ENCODE measurements at places on chromosomes 3 and 15.

DNA sequence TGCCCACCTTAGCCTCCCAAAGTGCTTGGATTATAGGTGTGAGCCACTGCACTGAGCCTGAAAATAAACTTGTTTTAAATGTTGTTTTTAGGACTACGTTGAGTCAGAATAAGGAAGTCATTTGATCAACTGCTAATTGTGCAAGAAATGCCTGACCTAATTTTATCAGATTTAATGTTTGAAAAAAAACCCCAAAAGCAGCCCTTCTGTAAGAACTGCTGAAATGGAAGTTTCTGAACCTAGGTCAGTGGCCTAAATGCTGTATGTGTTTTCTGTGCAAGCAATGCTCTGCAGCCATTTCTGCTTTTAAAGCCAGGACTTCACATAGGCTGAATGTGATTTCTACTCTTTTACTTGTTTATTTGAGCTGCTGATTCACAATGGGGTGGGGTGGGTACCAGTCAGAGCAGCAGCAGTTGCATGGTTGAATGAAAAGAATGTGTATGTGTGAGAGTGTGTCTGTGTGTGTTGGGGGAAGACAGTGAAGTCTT is 6.6 kb downstream of the GPX1 start:
- no peak for DNase-seq

DNA sequence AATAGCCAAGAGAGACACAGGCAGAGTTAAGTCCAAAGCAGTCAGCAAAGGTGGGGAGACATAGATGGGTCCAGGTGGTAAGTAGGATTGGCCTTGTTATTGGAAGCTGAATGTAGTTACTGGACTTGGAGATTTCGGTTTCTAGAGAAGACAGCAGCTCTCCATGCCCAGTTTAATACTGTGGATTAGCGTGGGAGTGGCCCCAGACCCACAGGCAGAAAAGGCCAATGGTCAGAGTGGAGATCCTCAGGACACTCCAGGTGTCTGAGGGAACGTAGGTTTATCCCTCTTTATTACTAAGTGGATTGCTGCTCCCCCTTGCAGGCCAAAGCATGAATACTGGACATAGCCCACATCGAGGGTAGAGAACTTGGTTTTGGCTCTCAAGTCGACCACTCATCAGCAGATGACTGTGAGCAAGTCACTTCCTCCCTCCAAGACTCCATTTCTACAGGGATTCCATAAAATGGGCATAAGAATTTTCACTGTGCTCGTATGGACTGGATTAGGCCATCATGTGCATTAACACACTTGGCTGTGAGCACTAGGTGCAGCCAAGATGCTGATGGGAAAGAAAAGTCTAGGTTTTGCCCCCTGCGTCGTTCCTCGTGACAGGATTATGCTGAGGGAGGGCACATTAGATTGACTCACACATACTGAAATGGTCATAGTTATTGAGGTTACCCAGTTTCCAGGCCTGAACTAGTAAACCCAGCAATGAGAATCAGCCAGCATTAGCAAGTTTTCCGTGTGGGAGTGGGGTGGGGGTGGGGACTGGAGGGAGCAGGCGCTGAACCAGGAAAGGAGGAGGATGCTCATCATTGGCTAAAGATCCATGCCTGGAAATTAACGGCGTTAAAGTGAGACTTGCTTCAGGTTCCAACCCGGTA is 225.2 kb upstream of the TPRG1 start:
- no peak for DNase-seq

- DNase-seq = no peak
Observed at GRCh38 chr15:52115598-52116427, 3.2 kb upstream of the BCL2L10 start.

GRCh38 chr3:143601723-143602484 is 246.4 kb downstream of the SLC9A9 start:
- DNase-seq = no peak

- no peak for DNase-seq
Observed at GRCh38 chr3:108487439-108487838, 23.0 kb downstream of the MYH15 start.

DNA sequence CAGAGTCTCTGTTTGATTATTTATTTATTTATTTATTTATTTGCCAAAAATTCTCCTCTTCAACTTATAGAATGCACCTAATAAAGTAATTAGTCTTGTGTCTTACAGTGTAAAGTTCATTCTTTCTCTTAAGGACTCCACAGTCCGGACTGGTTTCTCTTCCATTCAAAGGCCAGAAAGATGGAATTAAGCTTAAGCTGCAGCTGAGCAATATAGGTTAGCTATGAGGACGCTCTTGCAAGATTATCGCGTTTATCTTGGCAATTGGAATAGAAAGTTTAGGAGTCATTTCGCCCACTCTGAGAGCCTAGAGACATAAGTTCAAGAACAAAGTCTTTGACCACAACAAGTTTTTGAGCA is 15.0 kb downstream of the TAGLN3 start:
- DNase-seq = no peak

DNA sequence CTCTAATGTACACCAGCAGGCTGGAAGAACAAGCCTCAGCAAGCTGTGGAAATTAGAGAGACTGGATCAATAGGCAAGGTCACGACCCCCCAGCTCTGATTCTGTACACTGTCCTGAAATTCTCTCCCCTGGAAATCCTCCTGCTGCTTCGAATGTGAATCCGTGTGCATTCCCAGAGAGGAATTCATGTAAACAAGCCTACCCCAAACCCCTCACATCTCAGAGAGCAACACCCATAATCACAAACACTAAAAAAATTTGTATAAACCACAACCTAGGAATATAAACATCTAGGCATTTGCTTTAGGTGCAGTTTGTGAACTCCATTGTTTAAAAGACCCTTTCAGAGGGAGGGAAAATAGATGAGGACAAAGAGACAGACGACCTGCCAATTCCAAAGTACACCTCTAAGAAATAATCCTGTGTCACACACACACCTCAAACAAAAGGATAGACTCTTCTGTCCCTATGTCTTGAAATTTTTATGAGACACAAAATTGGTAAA is 325.2 kb downstream of the WDR72 start:
- DNase-seq = no peak

GRCh38 chr3:10376353-10376752 is 55.4 kb upstream of the SEC13 start:
- DNase-seq = no peak

DNA sequence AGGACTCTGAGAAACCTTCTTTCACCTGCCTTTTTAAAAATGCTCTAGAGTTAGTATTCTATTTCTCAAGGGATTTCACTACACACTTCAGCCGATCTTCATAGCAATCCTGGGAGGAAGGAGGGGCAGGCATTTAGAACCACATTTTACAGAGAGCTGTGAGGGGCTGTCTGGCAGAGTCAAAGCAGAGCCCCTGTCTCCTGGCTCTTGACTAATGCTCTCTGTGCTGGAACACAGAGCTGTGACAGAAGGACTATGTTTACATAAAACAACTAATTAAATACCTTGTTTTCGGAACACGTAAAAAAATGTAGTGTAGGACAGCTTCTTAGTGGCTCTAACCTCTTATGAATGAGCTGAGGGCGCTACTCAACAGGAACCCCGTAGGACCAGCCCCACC is 7.6 kb upstream of the SPTBN5 start:
- DNase-seq = no peak

- DNase-seq = no peak
Observed at GRCh38 chr3:128845119-128845777, 34.2 kb upstream of the ACAD9 start.

GRCh38 chr3:195131176-195131575 is 139.8 kb downstream of the XXYLT1 start:
- DNase-seq = no peak

GRCh38 chr3:13890377-13891016 is 10.6 kb upstream of the WNT7A start:
- DNase-seq = no peak

- DNase-seq = no peak
Observed at GRCh38 chr3:138898301-138898700, 48.6 kb downstream of the FOXL2 start.

DNA sequence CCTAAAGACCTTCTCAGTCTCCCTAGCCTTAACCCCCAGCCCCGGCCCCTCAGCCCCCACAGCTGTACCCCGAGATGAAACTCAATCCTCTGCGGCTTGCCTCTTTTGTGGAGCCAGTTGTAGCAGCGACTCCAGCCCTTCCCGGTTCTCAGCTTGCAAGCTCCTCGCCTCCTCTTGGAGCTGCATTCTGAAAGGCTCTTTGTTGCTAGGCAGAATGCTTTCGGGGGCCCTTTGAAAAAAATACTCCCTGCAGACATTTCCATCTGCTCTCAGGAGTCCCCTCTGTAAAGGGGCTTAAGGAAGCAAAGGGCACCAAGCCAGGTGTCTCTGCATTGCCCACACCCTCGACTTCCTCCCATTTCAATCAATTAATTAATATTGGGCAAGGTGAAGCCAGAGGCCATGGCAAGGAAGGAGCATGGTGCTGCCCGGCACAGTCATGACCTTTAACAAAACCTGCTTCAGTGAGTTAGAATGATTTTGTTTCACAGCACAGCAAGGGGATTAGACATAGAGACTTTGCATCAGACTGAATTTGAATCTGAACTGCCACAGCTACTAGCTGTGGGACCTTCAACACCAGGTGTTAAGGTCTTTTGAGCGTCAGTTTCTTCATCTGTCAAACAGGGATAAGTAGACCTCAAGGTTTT is 65.5 kb downstream of the SRGAP3 start:
- no peak for DNase-seq

DNA sequence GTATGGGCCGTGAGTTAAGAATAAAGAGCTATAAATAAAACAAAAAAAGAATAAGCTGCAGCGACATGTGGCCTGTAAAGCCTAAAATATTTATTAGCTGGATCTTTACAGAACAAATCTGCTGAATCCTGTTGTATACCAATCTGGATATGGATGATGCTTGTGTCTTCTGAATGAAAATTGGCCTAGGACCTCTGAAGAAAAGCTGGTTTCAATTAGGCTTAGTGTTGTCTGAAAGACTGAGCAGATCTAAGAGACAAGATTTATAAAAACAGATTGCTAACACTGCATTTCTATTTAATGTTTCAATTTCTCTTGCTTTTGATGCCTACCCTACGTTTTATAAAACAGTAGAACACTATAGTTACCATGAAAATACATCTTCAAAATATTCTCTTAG is 57.9 kb downstream of the ST3GAL6 start:
- no peak for DNase-seq

DNA sequence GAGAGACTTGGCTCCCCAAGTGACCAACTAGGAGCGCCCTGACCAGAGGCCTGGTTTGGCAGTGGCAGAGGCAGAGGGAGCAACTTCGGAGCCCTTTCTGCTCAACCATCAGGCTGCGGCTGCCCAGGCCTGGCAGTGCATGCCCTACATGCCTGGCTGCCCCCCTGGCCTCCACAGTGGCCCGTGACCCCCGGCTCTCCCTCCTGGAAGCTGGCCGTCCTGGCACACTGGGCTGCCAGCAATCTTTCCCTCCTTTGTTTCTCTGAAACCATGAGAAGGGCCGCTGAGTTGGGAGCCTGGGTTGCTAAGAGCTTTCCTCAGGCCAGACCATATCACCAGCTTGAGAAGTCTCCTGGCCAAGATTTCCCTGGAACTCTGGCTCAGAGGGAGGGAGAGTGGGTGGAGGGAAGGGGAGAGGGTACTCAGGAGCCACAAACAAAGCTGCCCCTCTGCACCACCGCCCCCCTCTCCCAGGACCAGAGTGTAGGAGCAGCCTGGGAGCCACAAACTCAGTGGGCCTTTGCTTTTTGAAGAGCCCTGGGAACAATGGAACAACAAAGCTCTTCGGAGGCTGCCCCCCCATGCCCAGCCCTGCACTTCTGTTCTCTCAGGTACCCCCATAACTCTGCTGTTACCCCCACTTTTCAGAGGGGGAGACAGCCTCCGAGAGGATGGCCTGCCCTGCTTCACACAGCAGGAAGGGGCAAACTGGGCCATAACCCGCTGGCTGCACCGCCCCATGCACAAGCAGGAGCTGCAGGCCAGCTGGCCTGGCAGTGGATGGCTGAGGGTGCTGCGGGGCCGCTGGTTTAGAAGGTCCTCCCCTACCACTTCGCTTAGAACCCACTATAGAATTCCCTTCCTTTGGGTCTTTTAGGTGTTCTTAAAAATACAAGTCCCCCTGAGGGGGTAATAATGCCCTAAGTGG is 11.3 kb downstream of the CORO2B start:
- DNase-seq = no peak

DNA sequence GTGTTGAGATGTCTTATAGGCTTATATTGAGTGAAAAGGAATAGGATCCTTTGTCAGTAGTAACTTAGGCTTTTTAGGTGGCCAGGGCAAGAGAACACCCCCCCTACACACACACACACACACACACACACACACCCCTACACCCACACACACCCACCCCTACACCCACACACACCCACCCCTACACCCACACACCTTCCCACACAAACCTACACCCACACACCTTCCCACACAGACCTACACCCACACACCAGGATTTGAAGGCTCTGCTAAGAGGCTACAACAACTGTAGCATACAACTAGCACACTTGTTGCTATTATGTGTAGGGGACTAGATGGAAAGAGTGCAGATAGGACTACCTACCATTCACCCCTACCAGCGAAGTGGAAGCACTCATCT is 172.6 kb downstream of the PGPEP1L start:
- DNase-seq = no peak

DNA sequence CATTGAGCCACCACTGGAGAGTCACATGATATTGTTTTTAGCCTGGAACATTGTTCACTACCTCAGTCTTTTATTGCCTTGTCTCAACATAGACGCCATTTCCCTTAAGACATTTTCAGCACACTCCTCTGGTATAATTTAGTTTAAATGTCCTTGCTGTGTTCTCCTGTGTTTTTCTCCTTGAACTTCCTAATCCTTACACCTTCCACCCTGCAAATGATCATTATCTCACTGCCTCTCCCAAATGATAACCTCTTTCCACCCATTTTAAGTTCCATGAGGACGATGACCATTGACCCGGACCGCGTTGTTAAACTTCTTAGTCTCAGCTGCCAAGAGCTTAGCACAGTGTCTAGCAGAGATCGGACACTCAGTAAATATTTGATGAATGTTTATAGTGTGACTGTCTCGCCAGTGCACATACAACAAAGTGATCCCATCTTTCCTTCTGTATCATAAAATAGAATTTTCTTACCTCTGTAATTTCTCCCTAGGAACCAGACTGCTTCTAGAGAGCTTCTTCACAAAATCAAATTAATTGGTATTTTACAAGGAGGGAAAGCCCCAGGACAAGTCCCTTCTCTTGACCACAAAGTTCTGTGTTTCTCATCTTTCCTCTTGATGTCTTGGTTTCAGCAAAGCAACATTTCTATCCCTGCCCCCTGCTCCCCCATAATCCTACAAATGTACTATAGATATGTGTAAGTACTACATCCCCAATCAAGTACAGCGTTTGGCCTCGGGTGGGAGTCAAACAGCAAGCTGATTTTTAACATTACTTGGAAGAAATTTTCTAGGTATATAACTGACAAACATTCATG is 429.6 kb downstream of the LPP start:
- no peak for DNase-seq

GRCh38 chr15:60760646-60761504 is 281.9 kb upstream of the ICE2 start:
- no peak for DNase-seq

DNA sequence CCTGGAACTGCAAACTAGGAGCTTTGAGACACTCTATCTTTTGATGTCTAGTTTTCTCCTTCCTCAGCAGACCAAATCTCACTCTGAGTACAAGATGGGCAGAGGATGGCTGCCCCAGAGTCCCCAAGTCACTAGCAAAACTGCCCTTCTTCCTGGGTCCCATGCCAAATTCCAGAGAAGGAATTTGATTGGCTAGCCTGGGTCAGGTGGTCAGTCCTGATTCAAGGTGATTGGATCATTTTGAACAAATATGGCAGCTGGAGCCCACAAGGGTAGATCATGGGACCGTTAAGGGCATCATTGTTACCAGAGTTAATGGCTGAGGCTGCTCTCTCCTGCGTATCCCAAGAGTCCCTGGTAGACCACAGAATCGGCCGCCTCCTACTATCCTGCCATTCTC is 21.7 kb downstream of the SLC6A1 start:
- DNase-seq = no peak

- DNase-seq = no peak
Observed at GRCh38 chr15:81612631-81613030, 238.6 kb upstream of the TMC3 start.
